ENCODE measurements at places on chromosomes 5 and 9.
A peak's percentile ranks its signal among the peaks of the same experiment; 100 is the strongest.

- no peak for DNase-seq
Observed at GRCh38 chr9:86773422-86773945, 173.8 kb downstream of the GAS1 start.

- no peak for DNase-seq
Observed at GRCh38 chr5:81760521-81760920, 9.6 kb upstream of the SSBP2 start.

DNA sequence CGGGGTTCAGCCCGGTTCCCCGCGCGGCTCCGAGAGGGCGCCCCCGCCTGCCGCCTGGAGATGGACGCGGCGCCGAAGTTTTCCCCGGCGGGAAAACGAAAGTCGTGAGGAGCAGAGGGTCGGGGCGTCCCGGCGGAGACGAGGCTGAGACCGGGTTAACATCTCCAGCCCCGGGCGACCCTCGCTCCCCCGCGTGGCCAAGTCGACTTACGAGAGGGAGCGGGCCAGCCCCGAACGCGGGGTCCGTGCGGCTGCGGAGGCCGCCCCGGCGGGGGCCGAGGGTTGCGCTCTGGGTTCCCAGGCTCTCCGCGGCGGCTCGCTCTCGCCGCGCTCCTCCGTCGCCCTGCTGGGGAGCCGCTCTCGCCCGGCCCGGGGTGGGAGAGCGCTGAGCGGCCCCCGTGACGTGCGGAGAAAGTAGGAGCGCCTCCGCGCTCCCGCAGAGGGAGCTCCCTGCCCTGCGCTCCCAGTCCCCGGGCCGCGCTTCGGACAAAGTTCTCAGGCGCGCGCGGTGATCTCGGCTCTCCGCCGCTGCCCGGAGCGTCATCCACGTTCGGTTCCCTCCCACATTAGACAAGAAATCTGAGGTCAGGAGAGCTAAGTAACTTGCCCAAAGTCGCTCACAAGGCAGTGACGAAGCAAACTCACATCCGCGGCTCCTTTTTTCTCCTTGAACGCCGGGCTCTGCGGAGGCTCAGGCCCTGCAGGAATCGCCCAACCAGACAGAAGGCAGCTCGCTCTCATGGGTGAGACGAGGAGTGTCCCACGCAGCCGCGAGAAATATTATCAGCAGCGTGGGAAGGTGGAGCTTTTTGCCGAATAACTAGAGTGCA, 1.2 kb upstream of the GCNT4 start:
- DNase-seq = peak; percentile 81

DNA sequence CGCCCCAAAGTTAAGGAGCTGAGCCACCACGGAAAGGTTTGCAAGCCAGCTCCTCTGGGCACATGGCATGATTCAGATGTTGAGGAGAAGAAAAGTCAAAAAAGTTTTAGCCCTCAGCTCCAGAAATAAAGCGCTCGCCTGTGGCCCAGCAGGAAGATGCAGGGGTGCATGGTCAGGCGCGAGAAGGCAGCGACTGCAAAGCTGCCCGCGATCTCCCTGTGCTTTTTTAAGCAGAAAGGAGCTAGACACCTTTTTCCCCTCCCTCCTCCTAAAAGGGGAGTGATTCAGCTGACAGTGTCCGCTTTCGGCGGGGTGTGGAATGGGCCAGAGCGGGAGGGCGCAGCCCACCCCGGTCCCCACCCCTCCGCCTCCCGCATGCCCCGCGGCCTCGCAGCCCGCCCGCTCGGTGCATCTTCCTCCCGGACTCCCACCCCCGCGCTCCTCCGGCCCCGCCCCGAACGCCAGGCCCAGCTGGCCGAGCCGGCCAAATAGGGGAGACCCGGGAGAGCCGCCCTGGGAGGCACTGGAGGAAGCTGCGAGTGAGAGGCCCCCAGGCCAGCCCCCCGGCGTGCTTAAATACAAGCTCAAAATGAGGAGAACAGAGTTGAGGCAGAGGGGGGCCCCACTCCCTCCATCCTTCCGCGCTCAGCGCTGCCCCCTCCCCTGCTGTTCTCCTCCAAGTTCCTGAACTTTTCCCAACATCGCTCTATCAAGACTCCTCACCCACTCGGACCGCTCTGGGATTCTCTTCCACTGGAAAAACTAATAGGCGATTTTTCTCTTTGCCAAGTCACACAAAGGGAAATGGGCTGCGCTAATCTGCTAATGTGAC, at the start of gene ADAMTS12:
Gene ADAMTS12, minus strand, starts transcription at position 203 of the 832 bp plus-strand sequence. Its CDS starts 134 bp downstream, at position 69.
- DNase-seq = peak; percentile 77

- DNase-seq = peak; percentile 18
Observed at GRCh38 chr5:152686931-152687330, 281.9 kb upstream of the NMUR2 start.

DNA sequence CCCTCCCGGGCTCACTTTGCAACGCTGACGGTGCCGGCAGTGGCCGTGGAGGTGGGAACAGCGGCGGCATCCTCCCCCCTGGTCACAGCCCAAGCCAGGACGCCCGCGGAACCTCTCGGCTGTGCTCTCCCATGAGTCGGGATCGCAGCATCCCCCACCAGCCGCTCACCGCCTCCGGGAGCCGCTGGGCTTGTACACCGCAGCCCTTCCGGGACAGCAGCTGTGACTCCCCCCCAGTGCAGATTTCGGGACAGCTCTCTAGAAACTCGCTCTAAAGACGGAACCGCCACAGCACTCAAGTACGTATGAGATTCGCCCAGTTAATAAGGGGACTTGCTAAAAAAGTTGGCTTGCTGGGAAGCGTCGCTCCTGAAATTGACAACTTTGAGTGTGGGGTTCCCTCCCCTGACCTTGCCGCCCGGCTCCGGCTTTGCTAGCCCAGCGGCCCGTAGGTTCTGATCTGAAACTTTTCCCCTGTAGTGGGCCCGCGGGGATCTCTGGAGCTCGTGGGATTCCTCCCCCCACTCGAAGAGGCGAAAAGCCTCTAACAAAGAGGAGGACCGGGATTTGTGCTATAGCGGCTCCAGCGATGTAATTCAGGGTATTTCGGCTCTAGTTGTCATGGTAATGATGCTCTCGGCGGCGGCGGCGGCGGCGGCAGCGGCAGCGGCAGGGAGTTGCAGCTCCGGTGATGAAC, 572 bp downstream of the NR4A3 start:
- peak; percentile 57 for DNase-seq

DNA sequence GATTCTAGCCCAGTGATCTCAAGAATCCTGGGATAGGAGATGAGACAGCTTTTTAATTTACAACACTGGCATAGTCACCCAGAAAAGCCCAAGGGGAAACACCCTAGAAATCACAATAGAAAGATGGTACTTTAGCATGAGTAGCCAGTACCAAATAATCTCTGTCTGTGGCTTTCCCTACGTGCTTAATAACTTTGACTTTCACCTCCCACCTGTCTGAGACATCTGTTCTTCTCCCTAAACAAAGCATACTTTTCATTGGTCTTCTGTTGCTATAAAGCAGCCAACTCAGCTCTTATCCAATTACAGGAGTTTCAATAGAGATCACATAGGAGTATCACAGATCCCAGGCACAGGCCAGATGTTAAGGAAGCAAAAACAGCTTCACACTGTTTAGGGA, 10.4 kb downstream of the MARCHF3 start:
- no peak for DNase-seq

- DNase-seq = no peak
Observed at GRCh38 chr5:176131771-176132170, 106.5 kb upstream of the SIMC1 start.

DNA sequence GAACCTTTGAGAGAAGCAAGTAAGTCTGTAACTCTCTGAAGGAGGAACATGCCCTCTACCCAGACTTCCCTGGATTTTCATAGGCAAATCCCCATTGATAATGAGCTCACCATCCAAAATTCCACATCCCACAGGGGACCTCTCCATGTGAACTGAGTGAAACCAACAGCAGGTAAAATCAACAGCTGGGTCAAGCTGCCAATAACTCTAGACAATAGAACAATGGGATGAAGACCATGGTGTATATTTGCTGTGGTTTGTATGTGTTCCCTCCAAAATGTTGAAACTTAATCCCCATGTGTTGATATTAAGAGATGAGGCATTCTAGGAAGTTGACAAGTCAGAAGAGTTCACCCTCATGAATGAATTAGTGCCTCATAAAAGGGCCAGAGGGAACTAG, 110.2 kb upstream of the MYO10 start:
- peak; percentile 45 for DNase-seq

DNA sequence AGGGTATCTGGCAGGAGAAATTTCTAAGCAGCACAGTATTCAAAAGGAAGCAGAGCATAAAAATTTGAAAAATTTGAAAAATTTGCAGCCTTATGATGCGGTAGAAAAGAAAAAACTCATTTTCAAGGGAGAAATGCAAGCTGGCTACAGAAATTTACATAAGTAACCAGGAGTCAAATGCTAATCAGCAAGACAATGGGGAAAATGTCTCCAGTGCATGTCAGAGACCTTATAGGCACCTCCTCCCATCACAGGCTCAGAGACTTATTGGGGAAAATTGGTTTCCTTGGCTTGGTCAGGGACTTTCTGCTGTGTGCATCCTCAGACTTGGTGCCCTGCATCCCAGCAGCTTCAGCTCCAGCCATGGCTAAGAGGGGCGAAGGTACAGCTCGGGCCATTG, 35.8 kb downstream of the IZUMO3 start:
- DNase-seq = no peak

- DNase-seq = peak; percentile 85
Observed at GRCh38 chr5:28397502-28397941, 1359.1 kb upstream of the CDH9 start.

DNA sequence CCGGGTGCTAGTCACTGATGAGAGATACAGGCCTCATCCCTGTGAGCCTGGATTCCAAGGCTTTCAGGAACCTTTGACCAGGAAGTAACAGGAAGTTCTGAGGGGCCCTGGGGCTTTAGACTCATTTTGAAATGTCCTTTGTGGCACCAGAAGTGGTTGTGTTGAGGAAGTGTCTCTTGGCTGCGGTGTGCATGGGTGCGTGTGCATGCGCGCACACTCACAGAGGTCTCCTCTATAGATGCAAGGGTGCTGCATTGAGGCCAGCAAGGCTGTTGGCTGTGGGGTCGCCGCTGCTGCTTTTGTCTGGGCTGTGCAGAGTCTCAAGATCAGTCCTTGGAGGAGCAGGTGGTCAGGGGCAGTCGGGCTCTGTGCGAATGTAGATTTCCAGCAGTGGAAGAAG, 7.6 kb downstream of the RAB24 start:
- no peak for DNase-seq

GRCh38 chr5:123916345-123917121, 404.6 kb downstream of the CSNK1G3 start:
- DNase-seq = peak; percentile 92

GRCh38 chr9:137664676-137665075, 45.9 kb downstream of the EHMT1 start:
- DNase-seq = no peak

- DNase-seq = peak; percentile 93
Observed at GRCh38 chr5:132363431-132364112, 5.9 kb upstream of the SLC22A5 start.

GRCh38 chr9:72807765-72808445, 144.9 kb downstream of the ALDH1A1 start:
- peak; percentile 18 for DNase-seq

GRCh38 chr5:56552612-56553268, 262.6 kb upstream of the MAP3K1 start:
- DNase-seq = no peak

GRCh38 chr9:89428901-89429890, 68.7 kb downstream of the SEMA4D start:
- peak; percentile 29 for DNase-seq

- no peak for DNase-seq
Observed at GRCh38 chr9:136527131-136527530, 18.7 kb downstream of the NOTCH1 start.

DNA sequence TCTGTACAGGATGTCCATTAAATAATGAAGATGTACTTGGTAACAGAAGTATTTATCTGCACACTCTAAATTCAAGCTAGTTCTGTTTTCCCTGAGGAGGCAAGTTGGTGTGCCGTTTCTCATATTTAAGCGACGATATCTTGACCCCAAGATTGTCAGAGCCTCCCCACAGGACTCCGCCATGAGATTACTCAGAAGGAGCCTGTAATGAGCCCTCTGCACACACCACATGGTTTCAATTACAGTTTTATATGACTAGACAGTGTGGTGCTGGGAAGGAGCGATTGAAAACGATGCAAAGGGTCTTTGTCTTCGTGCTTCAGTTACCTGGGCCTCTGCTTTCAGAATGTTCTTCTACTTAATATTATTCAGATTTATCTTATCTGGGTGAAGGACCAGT, 840.4 kb upstream of the WWC1 start:
- no peak for DNase-seq

DNA sequence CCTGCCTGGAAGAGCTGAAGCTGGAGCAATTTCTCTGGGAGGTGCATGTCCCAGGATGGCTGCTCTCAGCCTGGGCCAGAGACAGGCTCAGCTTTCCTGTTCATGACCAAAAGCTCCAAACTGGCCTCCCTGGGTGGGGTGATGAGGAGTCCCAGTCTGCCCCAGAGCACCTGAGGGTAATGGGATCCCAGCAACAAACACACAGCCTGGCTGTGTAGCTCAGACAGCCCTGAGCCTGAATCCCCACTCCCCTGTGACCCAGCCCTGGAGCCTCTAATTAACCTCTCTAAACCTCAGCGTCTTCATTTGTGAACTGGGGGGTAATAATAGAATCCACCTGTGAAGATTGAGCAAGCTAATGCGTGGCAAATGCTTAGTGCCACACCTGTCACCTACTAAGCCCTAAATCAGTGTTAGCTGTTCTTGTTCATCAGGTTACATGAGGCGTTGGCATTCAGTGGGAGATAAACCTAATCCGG, 67.5 kb downstream of the HSPA4 start:
- DNase-seq = no peak

DNA sequence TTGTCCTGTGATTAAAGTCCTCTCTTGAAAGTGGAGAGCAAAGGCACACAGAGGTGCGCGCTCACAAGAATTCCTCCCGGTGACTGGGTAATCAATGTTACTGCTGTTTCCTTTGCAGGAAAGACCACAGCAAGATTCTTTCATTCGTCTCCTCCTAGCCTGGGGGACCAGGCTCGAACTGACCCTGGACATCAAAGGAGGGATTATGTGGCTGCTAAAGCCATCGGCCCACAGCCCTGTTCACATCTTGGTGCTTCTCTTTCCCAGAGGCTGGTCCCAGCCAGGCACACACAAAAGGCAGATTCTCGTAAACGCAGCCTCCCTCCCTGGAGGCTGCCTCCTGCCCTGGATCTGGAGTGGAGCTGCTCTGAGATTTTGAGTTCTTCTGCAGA, 230.9 kb downstream of the FANCC start:
- no peak for DNase-seq

GRCh38 chr9:89023740-89024139, 32.5 kb downstream of the S1PR3 start:
- DNase-seq = no peak
